ENCODE measurements at places on chromosomes 16 and 17.
A peak's percentile ranks its signal among the peaks of the same experiment; 100 is the strongest.

- H3K27me3 ChIP-seq, result no peaks in the 10 kb centered on the region
- DNase-seq, result no peak
- H3K4me1 ChIP-seq, result peaks cover 48% of the 10 kb centered on the region
- no peak overlapping the region for H3K27ac ChIP-seq
These were observed 32.8 kb downstream of the MSI2 start for GRCh38 chr17:57289130-57289529.

- H3K4me3 ChIP-seq, result no peak overlapping the region
- no peak overlapping the region for H3K27ac ChIP-seq
- DNase-seq, result no peak
- peaks cover 18% of the 10 kb centered on the region for H3K27me3 ChIP-seq
- no peaks in the 10 kb centered on the region for H3K36me3 ChIP-seq
- no peaks in the 10 kb centered on the region for H3K4me1 ChIP-seq
These were observed 28.6 kb upstream of the WSB1 start for GRCh38 chr17:27265333-27265732.

DNA sequence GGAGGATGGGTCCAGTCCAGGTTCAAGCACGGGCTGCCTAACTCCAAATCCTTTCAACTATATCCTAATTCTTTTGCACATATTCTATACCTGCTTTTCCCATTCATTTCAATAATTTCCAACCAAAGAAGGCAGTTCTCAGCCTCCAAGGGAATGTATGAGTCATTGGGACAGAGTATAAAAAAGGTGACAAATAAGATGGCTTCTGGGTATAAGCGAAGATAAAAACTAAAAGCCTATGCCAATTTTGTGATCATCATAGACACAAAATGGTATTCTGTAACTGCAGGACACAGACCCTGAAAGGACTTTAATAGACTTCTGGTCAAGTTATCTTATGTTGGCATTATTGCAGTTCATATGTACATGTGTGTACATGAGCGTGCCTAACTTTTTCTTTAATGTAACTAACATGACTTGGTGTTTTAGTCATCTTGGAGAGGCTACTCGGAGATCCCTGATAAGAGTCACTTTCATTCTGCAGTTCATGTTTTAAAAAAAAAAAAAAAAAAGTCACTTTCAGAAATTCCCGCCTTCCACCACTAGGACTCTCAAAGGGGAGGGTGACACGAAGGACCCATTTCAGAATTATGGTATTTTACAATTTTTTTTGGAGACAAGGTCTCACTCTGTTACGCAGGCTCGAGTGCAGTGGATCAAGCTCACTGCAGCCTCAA, 17.3 kb downstream of the COG1 start:
- H3K27ac ChIP-seq, result no peak overlapping the region
- no peaks in the 10 kb centered on the region for H3K27me3 ChIP-seq
- DNase-seq, result no peak
- H3K4me1 ChIP-seq, result peaks cover 16% of the 10 kb centered on the region
- no peak overlapping the region for H3K4me3 ChIP-seq

GRCh38 chr17:75996665-75997590, 3.7 kb upstream of the CDK3 start:
- peaks cover 13% of the 10 kb centered on the region for H3K4me1 ChIP-seq
- peak overlapping the region; percentile 71 for H3K4me3 ChIP-seq
- H3K36me3 ChIP-seq, result peaks cover 3% of the 10 kb centered on the region

DNA sequence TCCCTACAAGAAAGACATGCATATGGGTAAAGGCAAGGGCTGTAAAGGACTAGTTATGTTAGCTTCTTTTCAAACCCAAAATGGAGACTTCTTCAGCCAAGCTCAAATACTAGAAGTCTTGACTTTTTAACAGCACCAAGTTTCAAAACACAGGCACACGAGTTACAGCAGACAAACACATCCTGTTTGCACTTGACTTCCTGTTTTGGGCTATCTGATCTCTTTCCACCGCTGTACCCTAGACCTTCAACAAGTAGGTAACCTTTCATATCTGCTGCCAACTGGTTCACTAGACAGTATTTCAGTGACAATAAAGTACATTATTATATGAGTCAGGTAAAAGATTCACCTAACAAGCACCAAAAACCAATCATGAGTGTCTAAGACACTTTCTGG, 12.3 kb downstream of the RFFL start:
- no peaks in the 10 kb centered on the region for H3K27me3 ChIP-seq
- H3K27ac ChIP-seq, result peak overlapping the region; percentile 82
- H3K4me3 ChIP-seq, result peak overlapping the region; percentile 52
- H3K36me3 ChIP-seq, result peaks cover 6% of the 10 kb centered on the region
- no peak for DNase-seq

- H3K27me3 ChIP-seq, result no peaks in the 10 kb centered on the region
- H3K27ac ChIP-seq, result no peak overlapping the region
- DNase-seq, result no peak
- H3K4me3 ChIP-seq, result no peak overlapping the region
- H3K4me1 ChIP-seq, result peaks cover 4% of the 10 kb centered on the region
These were observed 4.1 kb upstream of the PHF12 start for GRCh38 chr17:28955408-28955807.

Measured in activated naive CD8-positive, alpha-beta T cell treated with anti-CD3 and anti-CD28 coated beads, Interleukin-2, amount 10 ng/mL, durations not matched to agents 7 days and 5 days (primary cell).